ENCODE measurements at places on chromosomes 4 and X.
A peak's percentile ranks its signal among the peaks of the same experiment; 100 is the strongest.

GRCh38 chrX:17376431-17377077 is 1.6 kb downstream of the NHS start:
- no peak for DNase-seq

- no peak for DNase-seq
Observed at GRCh38 chr4:162865102-162865501, 301.6 kb downstream of the NAF1 start.

GRCh38 chr4:1249731-1250526 is 999 bp upstream of the CTBP1 start:
- DNase-seq, result no peak

GRCh38 chr4:53189011-53189410 is 176.8 kb downstream of the SCFD2 start:
- DNase-seq, result no peak

DNA sequence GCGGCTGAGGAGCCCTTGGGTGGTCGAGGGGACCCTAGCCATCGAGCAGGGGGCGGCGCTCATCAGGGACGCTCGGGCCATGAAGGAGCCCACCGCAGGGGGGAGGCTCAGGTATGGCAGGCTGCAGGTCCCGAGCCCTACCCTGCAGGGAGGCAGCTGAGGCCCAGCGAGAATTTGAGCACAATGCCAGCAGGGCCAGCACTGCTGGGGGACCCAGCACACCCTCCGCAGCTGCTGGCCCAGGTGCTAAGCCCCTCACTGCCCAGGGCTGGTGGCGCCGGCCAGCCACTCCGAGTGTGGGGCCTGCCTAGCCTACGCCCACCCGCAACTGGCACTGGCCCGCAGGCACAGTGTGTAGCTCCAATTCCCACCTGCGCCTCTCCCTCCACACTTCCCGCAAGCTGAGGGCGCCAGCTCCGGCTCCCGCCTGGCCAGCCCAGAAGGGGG is 325.4 kb upstream of the FRG1 start:
- DNase-seq, result no peak

GRCh38 chrX:11346121-11346682 is 53.0 kb downstream of the AMELX start:
- no peak for DNase-seq

DNA sequence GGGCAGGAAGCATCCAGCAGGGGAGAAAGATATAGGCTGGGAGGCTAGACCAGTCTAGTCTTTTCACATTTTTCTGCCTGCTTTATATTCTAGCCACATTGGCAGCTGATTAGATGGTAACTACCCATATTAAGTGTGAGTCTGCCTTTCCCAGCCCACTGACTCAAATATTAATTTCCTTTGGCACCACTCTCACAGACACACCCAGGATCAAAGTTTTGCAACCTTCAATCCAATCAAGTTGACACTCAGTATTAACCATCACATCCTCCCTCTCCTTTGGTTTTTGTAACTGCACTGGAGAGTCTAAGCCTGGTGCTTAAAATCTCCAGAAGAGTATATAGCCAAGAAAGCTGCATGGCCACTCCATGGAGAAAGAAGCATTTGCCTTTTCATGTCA is 560.4 kb downstream of the GRXCR1 start:
- no peak for DNase-seq

GRCh38 chr4:9932771-9933170 is 88.5 kb downstream of the SLC2A9 start:
- no peak for DNase-seq

DNA sequence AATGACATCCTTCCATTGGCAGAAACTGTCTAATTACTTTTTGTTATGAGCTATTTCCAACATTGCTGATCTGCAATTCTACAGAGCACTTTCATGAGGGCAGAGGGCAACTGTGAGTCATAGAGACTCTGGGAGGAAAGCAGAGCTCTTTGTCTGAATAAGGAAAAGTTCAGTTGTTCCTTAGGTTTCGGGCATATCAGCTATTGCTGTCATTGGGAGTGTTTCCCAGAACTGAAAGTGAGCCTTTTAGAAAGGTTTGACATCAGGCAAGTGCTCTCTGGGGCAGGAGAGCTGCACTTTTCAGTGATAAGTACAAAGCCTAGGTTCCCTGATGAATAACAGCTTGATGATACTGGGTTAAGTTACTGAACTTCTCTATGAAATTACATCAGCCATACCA is 119.2 kb upstream of the EDNRA start:
- DNase-seq, result no peak

- no peak for DNase-seq
Observed at GRCh38 chr4:101259876-101260275, 87.5 kb downstream of the PPP3CA start.

- DNase-seq, result no peak
Observed at GRCh38 chrX:153692611-153693156, 5.0 kb downstream of the SLC6A8 start.

DNA sequence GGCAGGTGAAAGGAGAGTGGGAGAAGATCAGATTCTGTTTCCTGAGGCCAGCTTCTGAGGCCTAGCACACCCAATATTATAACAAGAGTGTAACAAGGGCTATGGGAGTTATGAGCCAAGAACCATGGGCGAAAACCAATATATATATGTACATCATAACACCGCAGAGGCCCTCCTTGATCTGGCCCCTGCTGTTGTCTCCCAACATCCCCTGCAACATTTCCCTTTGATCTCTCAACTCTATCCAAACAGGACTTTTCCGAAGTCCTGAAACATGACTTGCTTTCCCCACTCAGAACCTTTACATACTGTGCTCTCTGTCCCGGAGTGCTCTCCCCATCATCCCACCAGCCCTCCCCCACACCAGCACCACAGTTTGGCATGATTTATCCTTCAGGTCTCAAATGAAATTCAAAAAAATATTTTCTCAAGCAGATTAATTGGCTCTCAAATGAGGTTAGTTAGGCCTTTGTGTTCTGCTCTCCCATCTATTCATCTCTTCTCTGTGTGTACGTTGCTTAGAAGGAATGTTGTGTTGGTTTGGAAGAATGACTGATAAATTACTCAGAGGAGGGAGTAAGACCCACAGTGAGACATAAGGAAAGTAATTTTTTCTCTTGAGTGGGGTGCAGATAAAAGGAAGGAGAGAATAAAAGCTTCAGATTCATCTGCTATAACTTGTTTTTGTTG is 58.1 kb upstream of the SMIM10 start:
- no peak for DNase-seq

DNA sequence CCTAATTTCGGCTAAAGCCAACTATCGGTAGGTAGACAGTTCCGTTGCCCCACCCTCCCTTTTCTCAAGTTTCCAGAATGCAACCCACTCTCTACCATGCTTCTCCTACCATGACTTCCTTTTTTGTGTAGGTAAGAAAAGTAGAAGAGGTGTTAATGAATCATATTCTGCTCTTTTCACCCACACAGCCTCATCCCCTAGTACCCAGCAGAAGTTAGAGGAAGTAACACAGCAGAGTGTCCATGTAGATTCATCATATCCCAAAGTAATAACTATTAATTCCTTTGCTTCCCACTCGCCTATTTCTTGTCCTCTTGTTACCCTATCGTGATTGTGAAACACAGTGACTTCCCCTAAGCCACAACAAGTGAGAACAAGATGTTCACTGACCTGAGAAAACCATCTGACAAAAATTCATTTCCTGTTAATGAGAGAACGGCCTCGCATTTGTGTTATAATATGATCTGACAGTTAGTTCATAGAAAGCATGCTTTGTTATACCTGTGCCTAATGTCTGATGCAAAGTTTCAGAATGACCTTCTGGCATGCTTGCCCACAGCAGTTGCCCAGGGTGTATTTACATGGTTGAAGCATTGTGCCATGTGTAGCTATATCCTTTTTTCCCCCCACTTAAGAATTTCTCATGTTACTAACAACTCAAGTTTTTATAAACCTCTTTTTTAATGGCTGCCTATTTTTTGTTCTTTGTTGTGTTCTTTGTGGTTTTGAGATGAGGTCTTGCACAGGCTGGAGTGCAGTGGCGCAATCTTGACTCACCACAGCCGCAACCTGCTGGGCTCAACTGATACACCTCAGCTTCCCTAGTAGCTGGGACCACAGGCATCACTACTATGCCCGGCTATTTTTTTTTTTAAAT is 185.6 kb downstream of the RAP1GDS1 start:
- peak; percentile 27 for DNase-seq

- DNase-seq, result no peak
Observed at GRCh38 chr4:102598762-102599374, 97.7 kb downstream of the NFKB1 start.

DNA sequence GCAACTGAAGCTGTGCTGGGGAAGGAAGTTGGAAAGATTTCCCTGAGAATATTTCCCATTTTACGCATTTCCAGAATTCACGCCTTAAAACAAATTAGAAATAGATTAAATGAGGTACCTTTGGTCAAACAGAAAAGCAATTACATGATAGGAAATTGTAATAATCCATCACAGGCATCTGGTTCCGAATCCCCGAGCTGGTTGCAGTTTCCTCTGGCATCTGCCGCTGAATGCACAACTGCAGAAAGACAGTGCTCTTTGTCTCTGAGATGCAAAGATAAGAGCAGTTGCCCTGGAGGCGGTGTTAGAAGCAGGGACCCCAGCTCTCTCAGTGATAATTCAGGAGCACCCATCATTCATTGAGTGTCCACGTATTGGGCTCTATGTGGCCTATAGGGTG is 224.4 kb downstream of the LDB2 start:
- no peak for DNase-seq

- DNase-seq, result no peak
Observed at GRCh38 chr4:10647846-10648245, 36.7 kb downstream of the CLNK start.

- DNase-seq, result no peak
Observed at GRCh38 chrX:38754102-38754790, 47.0 kb upstream of the MID1IP1 start.

GRCh38 chr4:165864271-165864670 is 8.8 kb upstream of the TLL1 start:
- no peak for DNase-seq

DNA sequence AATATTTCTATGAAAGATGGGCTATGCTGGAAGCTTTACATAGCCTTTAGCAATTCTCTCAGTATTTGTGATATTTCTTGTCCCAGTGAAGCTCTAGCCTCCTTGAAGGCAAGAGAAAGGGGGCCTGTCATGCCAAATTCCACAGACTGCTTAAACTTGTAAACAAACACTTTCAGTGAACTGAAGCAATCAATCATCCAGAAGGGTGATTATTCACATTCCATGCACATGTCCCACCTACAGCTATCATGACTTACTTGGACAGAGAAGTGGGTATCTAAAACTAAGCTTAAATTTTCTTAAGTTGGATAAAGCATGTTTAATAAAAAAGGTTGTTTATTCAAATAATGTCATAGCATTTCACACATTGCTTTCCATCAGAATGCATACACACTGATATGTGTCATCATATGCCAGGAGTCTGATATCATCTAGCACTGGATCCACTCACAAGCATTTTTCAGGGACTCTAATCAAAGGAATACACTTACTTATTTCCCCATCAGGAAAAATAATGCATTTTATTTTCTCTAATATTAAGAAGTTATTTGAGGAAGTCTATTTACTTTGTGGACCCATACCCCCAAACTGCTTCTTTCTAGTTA is 1.2 kb upstream of the FSTL5 start:
- no peak for DNase-seq

GRCh38 chrX:68511255-68511654 is 12.4 kb downstream of the YIPF6 start:
- DNase-seq, result no peak

DNA sequence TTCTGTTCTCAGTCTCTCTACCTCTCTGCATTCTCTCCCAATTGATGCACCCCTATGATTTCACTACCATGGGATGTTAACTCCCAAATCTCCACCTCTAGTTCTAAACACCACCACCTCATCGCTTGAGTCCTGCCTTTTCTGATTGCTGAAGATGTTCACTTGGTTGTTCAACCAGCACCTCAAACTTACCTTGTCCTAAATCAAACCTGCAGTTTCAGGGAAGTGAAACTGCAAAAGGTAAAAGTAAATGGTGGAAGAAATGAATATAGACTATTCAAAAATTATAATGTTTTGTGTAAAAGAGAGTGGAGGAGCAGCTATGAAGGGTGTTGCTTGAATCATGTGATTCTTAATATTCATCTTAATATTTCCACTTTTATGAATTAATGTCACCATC is 91.0 kb downstream of the PDE5A start:
- DNase-seq, result no peak

DNA sequence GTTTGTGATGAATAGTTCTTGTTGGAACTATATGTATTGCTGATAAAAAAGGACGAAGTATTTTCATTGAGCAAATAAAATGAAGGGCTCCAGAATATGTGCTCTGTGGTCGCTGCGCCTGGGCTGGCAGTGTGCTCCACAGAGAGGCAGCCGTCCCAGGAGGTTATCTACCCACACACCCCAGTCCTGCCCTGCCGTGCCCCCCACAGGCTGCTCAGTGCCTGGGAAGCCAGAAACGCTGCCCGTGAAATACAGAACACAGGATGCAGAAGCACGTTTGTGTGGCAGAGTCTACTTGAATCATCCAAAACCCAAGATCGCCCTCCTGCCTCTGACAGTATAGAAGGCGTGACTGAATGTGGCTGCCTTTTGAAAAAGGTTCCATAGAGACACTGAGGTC is 1.4 kb downstream of the CLDN22 start:
- no peak for DNase-seq

GRCh38 chr4:112704991-112705845 is 68.3 kb downstream of the LARP7 start:
- no peak for DNase-seq

DNA sequence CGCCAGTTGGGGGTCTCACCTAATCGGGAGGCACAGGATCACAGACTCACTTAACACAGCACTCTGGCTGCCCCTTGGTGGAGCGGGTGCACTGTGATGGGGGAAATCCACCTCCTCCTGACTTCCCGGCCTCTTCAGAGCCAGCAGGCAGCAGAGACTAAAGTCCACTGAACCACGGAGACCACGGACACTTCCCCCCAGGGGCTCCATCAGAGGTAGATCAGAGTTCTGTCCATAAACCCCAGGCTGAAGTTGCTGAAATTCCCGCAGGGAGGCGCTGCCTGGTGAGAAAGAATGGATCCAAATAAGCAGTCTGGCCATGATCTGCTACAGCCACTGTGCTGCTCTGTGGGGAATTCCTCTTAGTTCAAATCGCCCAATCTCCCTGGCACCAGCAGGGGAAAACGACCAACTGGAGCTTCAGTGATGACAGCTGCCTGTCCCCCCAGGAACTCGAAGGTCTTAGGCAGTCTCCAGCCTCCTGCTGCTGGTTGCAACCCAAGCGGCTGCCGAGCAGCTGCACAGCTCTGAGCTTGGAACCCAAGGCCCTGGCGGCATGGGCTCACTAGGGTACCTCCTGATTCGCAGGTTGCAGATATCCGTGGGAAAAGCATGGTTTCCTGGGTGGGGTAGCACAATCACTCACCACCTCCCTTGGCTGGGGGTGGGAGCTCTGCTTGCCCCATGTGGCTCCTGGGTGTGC is 106.9 kb upstream of the DCAF12L2 start:
- DNase-seq, result no peak

Data from stimulated activated CD4-positive, alpha-beta T cell treated with anti-CD3 and anti-CD28 coated beads, TNF-alpha, amount 100 ng/mL, for 4 hours (primary cell).